ENCODE measurements at places on chromosomes 4 and X.

- DNase-seq = no peak
These were observed 21.7 kb upstream of the CLNK start for GRCh38 chr4:10706236-10706635.

DNA sequence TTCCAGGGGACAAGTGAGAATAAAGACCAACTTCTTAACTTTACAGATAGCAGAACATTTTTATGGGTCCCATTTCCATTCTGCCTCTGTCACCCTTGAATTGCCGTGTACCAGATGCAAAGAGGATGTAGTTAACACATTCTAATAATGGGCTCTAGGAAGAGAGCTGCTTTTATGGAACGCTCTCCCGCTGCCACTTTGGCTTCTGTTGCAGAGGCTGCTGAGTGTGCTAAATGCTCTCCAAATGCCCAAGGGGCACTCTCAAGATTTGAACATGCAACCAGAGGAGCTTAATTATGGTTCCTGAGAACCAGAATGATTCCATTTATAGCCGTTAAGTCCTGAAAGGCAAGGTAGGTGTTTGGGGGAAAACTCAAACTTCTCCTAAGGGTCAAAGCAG lies 28.1 kb upstream of the GPC3 start:
- no peak for DNase-seq

GRCh38 chr4:25916870-25917269 lies 2.9 kb downstream of the SMIM20 start:
- no peak for DNase-seq

- no peak for DNase-seq
These were observed 140.9 kb upstream of the KLF3 start for GRCh38 chr4:38523054-38523453.

- no peak for DNase-seq
These were observed 40.7 kb upstream of the ASMTL start for GRCh38 chrX:1493412-1493811.

DNA sequence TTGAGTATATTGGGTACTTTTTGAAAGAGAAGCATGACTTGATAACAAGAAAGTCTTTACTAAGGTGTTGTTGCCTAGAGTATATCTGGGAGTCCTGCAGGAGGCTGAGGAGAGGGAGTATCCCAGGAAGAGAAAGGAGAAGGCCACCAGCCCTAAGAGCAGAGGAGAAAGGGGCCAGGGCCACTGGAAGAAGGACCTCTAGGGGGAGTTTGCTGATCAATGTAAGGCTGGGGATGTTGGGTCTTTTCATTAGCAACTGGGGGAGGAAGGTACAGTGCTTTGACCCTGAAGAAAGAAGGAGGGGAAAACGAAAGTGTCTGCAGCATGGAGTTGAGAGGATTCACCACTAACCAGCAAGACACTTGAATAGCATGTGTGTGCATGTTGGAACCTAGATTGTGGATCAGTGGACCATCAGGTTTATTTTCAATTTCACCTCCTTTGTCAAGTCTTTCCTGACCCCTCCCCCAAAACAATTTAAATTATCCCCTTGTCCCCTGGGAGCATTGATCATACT lies 4.5 kb downstream of the SMIM9 start:
- DNase-seq = no peak

DNA sequence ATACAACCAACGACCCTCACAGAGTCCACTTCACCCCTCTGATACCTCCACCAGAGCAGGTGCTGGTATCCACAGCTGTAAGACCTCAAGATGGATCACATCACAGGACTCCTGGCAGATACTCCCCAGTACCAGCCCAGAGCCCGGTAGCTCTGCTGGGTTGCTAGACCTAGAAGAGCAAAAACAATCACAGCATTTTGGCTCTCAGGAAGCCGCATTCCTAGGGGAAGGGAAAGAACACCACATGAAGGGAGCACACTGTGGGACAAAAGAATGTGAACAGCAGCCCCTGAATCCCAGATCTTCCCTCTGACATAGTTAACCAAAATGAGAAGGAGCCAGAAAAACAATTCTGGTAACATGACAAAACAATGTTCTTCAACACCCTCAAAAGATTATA lies 303.1 kb upstream of the GRIA3 start:
- no peak for DNase-seq

DNA sequence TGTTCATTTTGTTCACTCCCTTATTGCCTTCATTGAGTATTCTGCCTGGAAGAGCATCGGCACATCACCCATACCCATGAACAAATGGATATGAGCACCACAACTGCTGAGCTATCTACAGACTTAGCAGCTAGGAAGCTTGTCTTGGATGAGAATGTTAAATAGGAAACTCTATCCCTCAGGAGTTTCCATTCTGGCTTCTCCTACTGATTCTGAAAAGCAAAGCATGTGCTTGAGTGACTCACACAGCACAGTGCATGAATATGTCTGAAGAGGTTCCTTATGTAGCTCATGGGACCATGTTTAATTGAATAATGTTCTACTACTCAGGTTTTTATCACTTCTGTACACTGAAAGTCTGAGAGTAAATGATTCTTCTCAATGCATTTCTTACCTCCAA lies 57.3 kb upstream of the MXRA5 start:
- DNase-seq = no peak

- DNase-seq = no peak
These were observed 447.9 kb upstream of the FAM241A start for GRCh38 chr4:111697176-111697942.

DNA sequence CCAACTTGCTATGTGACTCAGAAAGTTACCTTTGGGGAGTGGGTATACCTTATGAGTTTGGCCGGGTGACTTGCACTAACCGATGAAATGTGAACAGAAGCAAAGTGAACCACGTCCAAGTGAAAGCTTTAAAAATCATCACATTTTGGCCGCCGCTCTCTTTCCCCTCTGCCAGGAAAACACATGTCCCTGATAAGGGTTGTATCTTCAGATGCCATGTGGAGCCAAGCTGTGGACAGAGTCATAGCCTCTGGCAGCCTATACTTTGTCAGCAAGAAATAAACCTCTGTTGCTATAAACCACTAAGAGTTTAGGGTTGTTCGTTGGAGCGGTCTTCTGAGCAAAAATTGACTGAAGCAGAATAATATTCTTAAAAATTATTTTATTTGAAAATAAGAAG lies 92.3 kb downstream of the PRDM5 start:
- no peak for DNase-seq

- no peak for DNase-seq
These were observed at the start of gene LRRC66 for GRCh38 chr4:52019936-52020657. Gene LRRC66, minus strand, starts transcription at chr4:52020363. Its CDS starts 2,750 bp downstream, at chr4:52017613.

DNA sequence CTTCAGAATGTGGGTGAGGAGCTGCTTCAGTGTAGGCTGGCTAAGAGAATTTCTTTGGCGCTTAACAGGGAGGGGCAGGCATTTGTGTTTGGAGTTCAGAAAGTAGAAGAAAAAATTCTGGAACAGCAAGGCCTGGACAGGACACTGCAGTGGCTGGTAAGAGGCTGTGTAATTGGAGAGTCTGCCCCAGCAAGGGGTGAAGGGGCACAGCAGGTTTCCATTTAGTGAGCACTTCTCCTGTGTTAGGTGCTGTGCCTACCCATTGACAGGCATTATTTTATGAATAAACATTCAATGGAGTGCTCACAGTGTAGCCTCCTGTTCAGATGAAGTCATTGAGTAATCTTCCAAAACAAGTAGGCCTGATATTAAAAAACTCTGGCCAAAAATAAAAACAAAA lies 10.7 kb upstream of the CPE start:
- DNase-seq = no peak

DNA sequence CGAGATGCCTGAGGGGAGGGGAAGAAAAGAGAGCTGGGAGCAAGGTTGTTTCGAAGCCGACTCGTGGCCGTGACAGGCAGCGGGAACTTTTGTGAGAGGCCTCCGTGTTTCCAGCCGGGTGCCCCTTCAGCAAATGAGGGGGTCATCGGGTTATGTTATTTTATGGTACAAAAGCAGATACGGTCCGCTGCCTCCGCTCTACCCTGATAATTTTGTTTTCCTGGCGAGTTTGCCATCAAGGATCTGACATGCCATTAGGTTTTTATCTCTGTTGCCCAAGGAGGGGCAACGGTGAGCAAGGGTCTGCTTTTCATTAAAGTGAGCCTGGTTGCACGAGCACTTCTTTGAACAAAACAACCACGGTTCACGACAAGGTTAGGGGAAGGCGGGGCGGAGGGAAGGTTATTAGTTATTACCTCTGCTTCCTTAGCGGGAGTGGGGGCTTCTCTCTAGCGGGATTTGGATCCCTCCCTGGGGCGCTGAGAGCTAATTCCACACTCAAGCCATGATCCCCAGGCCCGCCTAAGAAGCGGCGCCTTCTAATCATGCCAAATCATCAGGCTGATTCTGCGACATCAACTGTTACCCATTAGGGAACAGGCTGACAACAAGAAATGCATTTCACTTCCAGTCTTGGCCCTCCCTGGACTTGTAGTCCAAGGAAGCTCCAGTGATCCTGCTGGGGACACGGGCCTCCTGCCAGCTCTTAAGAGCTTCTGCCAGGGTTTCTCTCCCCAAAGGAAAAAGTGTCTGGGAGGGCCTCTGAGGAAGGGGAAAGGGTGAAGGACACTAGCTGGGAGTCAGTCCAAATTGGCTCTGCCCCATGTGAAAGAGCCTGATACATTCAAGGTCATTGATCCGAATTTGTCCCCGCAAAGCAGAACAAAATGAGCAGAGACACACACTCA lies 617.7 kb downstream of the MID1IP1 start:
- DNase-seq = no peak

DNA sequence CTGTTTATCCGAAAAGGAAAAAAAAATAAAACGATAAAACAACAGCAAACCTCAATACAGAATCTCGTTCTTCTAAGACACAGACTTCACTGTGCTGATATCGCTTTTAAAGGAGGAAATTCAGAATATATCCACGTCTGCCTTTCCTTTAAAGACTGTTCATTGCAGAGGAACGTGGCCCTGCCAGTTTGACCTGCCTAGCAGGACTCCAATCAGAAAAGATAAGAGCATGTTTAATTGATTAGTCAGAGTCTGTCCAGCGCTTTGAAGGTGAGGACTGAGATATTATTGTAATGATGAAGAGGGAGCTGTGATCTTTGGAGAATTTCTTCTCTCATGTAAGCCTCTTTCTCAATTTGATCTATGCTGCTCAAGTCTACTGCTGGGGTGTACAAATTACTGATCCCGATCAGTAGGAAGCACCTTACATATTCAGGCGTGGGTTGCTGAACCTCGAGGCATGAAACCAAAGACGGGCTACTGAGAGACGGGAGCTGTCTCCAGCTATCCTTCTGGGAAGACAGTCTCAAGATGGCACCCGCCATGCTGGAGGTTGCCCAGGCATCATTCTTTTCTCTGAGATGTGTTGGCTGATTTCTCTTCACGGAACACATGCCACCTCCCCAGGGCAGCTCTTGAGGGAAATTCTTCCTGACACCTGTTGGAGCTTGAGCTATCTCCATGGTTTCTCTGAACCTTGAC lies 146.1 kb downstream of the SHOX start:
- DNase-seq = no peak

GRCh38 chr4:92305148-92305877 lies 1.5 kb downstream of the GRID2 start:
- peak; percentile 4 for DNase-seq

GRCh38 chr4:138512756-138513155 lies 270.6 kb upstream of the SLC7A11 start:
- no peak for DNase-seq

- no peak for DNase-seq
These were observed 60.9 kb downstream of the NPY5R start for GRCh38 chr4:163404580-163404979.

GRCh38 chr4:7937006-7937405 lies 2.7 kb downstream of the AFAP1 start:
- DNase-seq = no peak

- DNase-seq = no peak
These were observed 107.7 kb downstream of the APOOL start for GRCh38 chrX:85111347-85111746.

GRCh38 chr4:141210168-141210567 lies 10.5 kb upstream of the ZNF330 start:
- no peak for DNase-seq

DNA sequence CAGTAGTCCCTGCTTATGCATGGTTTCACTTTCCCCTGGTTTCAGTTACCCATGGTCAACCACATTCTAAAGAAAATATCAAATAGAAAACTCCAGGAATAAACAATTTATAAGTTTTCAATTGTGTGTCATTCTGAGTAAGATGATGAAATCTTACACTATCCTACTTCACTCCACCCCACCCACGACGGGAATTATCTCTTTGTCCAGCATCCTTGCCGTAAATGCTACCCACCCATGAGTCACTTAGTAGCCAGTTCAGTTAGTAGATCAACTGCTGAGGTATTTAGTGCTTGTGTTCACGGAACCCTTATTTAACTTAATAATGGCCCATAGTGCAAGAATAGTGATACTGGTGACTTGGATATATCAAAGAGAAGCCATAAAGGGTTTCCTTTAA lies 91.4 kb downstream of the KLHL13 start:
- no peak for DNase-seq

GRCh38 chr4:8649631-8650361 lies 57.2 kb downstream of the CPZ start:
- no peak for DNase-seq

GRCh38 chr4:186939766-186940165 lies 216.1 kb upstream of the FAT1 start:
- DNase-seq = no peak

DNA sequence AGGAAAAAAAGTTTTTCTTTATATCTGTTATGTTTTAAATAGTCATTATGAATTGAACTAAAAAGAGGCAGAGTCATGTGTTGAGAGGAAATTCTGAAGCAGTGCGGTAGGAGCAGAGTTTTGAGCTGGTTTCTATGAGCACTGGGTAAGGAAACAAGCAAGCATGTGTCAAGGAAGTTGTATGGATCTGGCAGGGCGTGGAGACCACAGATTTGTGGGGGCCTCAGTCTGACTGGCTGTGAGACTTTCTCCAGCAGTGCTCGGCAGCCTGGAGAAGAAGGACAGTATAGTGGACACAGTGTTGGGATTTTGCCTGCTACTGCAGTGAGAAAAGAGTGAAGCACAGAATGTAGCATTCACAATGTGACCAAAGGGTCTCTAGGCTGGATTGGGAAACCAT lies 399.1 kb downstream of the INPP4B start:
- no peak for DNase-seq

GRCh38 chrX:30586516-30586915 lies 8.9 kb upstream of the TASL start:
- DNase-seq = no peak

DNA sequence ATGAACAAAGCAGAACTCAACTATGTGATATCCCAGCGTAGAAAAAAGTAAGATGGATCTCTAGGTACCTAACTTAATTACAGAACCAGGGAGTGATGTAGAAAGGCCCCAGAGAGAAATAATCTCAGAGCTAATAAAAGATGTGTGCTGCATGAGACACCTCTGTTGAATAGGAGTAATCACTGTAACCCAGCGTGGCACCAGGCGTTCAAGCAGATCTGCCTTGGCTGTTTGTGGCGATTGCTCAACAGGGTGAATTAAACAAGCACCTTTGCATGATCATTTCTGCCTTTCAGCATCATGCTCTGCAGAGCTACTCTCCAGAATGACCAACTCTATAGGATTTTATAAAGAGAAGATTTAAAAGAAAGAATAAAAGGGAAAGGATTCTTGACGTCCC lies 81.7 kb upstream of the KCNIP4 start:
- no peak for DNase-seq

Data from kidney epithelial cell (primary cell).